AG04450 (cell line): ENCODE measurements at places on chromosomes 5 and 9. TPM values are rescaled to one million over a fixed set of nuclear protein-coding genes. Genes with fewer than 3 reads are reported as not detected.

The FAM169A gene
- polyA plus RNA-seq, result 0.05 TPM in 1 of 2 replicates, not detected in the other

The IFNA21 gene
- polyA plus RNA-seq, result not detected in 2 replicates

The SPATA31D4 gene
- not detected in 2 replicates for polyA plus RNA-seq

The ZDHHC11 gene
- 0.19 and 0.26 TPM in 2 replicates for polyA plus RNA-seq

The CERCAM gene
- 54.9 and 72.1 TPM in 2 replicates for polyA plus RNA-seq

The FOXD4 gene
- not detected in 2 replicates for polyA plus RNA-seq
